ENCODE measurements at places on chromosomes 3 and 15. TPM values are rescaled to one million over a fixed set of nuclear protein-coding genes. Genes with fewer than 3 reads are reported as not detected.

GRCh38 chr3:59563072-59563605 is 513.3 kb upstream of the CFAP20DC start:
- DNase-seq = no peak

DNA sequence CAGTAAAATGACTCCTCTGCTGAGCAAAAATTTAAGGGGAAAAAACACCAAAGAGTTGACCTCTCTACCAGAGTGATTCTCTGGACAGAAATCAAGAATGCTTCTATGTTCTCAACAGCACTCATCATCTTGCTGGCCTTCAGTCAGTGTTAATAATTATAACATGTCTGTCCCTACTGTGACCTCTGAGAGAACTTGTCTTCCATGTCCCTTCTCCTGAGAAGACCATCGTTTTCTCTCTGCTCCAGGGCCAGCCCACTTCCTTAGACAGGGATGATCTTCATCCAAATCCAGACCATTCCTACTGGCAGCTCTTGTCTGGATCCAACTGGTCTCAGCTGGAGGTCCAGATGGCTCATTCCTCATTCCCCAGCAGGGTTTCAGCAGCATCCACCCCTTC is 139.0 kb upstream of the NECTIN3 start:
- DNase-seq = no peak

- no peak for DNase-seq
Observed at GRCh38 chr15:19973718-19974117, 567.9 kb downstream of the GOLGA6L6 start.

The SLC22A13 gene
- 0.44 TPM for total RNA-seq
